ENCODE measurements at places on chromosomes 11 and 22. TPM values are rescaled to one million over a fixed set of nuclear protein-coding genes. Genes with fewer than 3 reads are reported as not detected.

DNA sequence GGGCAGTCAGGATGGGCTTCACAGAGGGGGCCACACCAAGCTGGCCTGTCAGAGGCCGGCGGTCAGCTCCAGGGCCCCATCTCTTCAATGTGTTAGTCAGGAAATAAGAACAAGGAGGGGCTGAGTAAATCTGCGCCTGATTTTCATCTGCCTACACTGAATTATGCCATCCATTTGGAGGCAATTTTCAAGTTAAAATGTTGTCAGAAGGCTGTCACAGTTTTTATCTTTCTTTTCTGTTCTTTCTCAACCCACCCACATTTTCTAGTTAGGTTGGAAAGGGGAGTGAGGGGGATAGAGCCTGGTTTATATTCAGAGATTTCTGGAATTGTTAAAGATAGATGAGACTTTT is 18.8 kb downstream of the ADORA2A start:
- peaks cover 4% of the 10 kb centered on the region for H3K36me3 ChIP-seq
- no peak overlapping the region for H3K27ac ChIP-seq
- H3K4me3 ChIP-seq = no peak overlapping the region
- no peaks in the 10 kb centered on the region for H3K27me3 ChIP-seq
- no peak for DNase-seq

DNA sequence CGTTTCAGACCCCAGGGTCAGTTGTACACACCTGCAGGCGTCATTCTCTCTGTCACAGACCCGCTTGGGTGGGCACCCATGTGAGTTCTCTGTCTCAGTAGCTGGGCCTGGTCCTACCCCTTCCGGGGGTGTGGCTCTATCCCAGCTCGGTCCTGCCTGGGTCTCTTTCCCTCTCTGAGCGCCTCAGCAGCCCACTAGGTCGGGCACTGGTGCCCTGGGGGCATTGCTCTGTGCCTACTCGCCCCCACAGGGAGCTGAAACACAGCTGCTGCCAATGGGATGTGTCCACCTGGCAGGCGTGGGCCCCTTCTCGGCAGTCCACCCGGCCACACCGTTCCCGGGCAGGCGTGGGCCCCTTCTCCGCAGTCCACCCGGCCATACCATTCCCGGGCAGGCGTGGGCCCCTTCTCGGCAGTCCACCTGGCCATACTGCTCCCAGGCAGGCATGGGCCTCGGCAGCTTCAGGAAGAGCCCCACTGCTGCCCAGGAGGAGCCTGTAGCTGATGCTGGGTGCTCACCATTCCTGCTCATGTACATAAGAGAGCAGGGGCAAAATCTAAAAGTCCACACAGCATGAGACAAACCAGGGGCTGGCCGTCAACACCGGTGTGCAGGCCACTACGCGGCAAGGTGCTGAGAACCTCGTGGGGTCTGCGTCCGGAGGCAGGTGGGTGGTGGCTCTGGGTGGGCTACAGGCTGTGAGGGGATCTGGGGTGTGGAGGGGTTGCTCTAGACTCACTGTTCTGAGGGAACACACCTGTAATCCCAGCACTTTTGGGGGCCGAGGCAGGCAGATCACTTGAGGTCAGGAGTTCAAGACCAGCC is 12.3 kb downstream of the MLC1 start:
- no peaks in the 10 kb centered on the region for H3K4me1 ChIP-seq
- no peak overlapping the region for H3K4me3 ChIP-seq
- H3K27ac ChIP-seq = no peak overlapping the region
- DNase-seq = no peak
- no peaks in the 10 kb centered on the region for H3K36me3 ChIP-seq

DNA sequence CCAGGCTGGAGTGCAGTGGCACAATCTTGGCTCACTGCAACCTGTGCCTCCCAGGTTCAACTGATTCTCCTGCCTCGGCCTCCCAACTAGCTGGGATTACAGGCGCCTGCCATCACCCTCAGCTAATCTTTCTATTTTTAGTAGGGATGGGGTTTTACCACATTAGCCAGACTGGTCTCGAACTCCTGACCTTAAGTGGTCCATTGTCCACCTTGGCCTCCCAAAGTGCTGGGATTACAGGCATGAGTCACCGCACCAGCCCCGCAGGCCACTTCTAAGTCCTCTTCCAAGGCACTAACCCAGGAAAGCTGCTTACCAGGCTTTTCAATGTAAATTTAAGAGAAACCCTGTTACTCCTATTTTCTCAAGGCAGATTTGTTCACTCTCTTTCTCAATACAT is 50.4 kb downstream of the DENND5A start:
- H3K4me3 ChIP-seq = no peak overlapping the region
- H3K27me3 ChIP-seq = no peaks in the 10 kb centered on the region
- peak overlapping the region; percentile 50 for H3K27ac ChIP-seq

RAC2 gene
- total RNA-seq = 0.25 TPM

ZP1 gene
- not detected for total RNA-seq

DNA sequence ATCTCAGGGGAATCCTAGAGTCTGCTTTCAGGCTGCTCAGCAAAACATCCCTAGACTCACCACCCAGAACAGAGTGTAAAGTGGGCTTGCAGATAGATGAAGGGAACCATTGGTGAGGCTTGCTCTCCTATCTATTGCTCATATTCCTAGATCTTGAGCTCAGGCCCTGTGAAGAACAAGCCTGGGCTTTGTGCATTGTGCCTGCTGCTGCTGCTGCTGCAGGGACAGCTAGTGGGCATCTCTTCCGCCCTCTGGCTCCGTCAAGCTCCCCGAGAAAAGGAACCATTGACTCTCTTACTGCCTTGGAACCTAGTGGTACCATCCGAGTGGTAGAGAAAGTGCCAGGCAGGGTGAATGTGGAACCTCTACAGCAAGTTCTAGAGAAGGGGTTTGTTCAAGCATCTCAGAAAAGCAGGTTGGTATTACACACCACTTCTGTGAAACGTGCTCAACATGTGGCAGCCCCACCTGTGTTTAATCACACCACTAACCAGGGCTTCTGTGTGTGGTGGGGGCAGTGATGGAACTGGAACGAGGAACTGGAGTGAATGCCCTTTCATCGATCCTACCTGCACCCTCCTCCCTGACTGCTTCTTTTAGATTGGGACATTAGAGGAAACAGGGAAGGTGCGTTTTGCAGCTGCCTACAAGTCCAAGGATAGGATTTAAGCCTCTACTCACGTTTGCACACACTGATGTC is 4.4 kb downstream of the BACE1-AS start:
- no peaks in the 10 kb centered on the region for H3K36me3 ChIP-seq
- no peaks in the 10 kb centered on the region for H3K27me3 ChIP-seq
- H3K27ac ChIP-seq = no peak overlapping the region
- H3K4me1 ChIP-seq = peaks cover 18% of the 10 kb centered on the region
- no peak overlapping the region for H3K4me3 ChIP-seq

DNA sequence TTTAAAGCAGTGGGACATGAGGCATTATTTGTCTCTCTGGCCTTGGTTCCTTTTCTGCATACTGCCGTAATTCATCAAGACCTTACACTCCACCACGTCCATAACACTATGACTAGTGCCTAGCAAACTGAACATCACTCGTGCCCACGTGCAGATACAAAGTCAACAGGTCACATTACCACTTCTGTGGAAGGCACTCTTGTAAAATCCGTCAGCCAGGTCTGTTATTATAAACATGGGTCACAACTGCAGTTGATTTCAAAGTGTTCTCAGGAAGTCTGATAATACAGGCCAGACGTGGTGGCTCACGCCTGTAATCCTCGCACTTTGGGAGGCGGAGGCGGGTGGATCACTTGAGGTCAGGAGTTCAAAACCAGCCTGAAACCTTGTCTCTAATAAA is 14.1 kb downstream of the VSIG10L2 start:
- H3K27me3 ChIP-seq = no peaks in the 10 kb centered on the region
- no peak overlapping the region for H3K27ac ChIP-seq
- H3K36me3 ChIP-seq = no peaks in the 10 kb centered on the region
- no peaks in the 10 kb centered on the region for H3K4me1 ChIP-seq
- no peak for DNase-seq
- no peak overlapping the region for H3K4me3 ChIP-seq

CPT1A gene
- 6.3 TPM for total RNA-seq

PHOX2A gene
- total RNA-seq = not detected

DNA sequence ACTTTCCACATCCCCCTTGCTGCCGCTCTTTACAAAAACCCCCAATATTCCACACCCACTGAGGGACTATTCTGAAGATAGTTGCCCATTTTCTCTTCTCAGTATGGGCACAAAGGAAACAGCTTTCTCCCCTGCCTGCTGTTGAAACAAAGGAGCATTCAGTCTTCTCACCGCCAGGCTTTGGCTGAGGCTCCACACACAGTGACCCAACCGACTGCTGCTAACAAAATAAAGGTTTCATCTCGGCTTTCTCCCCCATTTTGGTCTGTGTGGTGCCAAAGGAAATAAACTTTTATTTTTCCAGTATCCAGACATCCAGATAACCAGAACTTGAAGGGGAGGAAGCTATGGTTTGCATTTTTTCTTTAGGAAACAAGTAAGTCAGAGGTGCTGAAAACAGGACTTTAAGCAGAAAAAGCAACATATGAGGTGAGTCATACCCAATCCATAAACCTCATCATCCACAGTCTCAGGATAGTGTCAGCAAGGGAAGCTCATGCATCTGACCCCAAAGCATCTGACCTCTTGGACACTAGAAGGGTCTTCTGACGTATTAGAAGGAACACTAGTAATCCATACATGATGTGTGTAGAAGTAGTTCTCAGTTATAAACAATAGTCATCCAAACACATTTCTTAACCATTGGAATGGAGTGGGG is 6.4 kb downstream of the CLMP start:
- DNase-seq = no peak
- no peaks in the 10 kb centered on the region for H3K36me3 ChIP-seq
- H3K27ac ChIP-seq = no peak overlapping the region
- peaks cover 19% of the 10 kb centered on the region for H3K4me1 ChIP-seq
- no peak overlapping the region for H3K4me3 ChIP-seq

GRCh38 chr11:7686761-7687160 is 13.5 kb upstream of the CYB5R2 start:
- no peak overlapping the region for H3K4me3 ChIP-seq
- H3K4me1 ChIP-seq = peaks cover 4% of the 10 kb centered on the region
- DNase-seq = no peak
- no peaks in the 10 kb centered on the region for H3K27me3 ChIP-seq
- no peaks in the 10 kb centered on the region for H3K36me3 ChIP-seq
- H3K27ac ChIP-seq = no peak overlapping the region

PRPF19 gene
- total RNA-seq = 180 TPM

DNA sequence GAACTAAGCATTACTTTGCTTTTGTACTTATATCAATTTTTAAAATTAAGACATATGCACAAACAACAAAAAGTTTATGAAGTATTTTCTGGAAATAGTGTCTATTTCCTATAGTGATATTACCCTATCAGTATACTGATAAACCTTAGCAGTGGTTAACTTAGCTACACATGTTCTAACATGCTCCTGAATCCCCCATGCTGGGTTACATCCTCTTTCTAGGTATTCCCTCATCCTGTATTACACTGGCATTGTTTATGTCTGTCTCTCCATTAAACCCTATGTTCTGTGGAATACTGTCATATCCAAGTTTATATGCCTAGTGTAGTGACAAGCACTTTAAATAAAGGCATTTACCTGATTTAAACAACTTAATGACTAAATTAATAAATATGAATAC is 1.8 kb upstream of the FAR1 start:
- H3K4me3 ChIP-seq = no peak overlapping the region
- no peaks in the 10 kb centered on the region for H3K36me3 ChIP-seq
- peaks cover 20% of the 10 kb centered on the region for H3K4me1 ChIP-seq
- no peak overlapping the region for H3K27ac ChIP-seq
- DNase-seq = no peak
- no peaks in the 10 kb centered on the region for H3K27me3 ChIP-seq

DNA sequence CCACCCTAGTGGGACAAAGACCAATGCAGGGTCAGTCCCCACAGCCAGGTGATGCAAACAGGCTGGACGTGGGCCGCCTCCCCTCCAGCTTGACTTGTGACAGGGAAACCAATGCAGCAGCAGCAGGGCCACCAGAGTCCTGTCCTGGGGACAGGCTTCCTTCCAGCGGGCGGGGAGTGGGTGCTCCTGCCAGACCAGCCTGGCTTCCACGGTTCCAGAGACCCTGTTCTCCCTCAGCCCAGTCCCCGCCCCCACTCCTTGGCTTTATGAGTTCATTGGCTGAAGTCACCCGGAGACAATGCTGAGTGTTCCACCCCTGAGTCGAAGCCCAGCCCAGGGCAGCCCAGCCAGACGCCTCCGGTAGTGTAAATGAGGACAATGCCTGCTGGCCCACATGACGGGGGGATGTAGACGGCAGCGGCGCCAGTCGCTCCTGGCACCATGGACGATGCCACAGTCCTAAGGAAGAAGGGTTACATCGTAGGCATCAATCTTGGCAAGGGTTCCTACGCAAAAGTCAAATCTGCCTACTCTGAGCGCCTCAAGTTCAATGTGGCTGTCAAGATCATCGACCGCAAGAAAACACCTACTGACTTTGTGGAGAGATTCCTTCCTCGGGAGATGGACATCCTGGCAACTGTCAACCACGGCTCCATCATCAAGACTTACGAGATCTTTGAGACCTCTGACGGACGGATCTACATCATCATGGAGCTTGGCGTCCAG is at the start of gene TSSK2:
TSS of gene TSSK2 (plus strand) at position 350 of the 726 bp plus-strand sequence. CDS start at position 442, 92 bp downstream.
- DNase-seq = no peak
- no peak within 1 kb of the TSS for H3K27ac ChIP-seq
- no peaks in the 10 kb centered on the region for H3K27me3 ChIP-seq
- H3K4me1 ChIP-seq = no peaks in the 10 kb centered on the region
- peaks cover 2% of the 10 kb centered on the region for H3K36me3 ChIP-seq
- no peak within 1 kb of the TSS for H3K4me3 ChIP-seq

GRCh38 chr11:77081976-77082836 is 15.4 kb downstream of the CAPN5 start:
- H3K27ac ChIP-seq = no peak overlapping the region
- H3K4me3 ChIP-seq = no peak overlapping the region
- H3K36me3 ChIP-seq = no peaks in the 10 kb centered on the region
- peaks cover 8% of the 10 kb centered on the region for H3K4me1 ChIP-seq

LSP1 gene
- total RNA-seq = 1.5 TPM

- H3K36me3 ChIP-seq = no peaks in the 10 kb centered on the region
- H3K27ac ChIP-seq = peak within 1 kb of the TSS; percentile 5
- no peak within 1 kb of the TSS for H3K4me3 ChIP-seq
- DNase-seq = no peak
- H3K4me1 ChIP-seq = peaks cover 38% of the 10 kb centered on the region
Observed at GRCh38 chr11:69013009-69013951, at the start of gene MRGPRF. TSS of gene MRGPRF (minus strand) at chr11:69013246. CDS start at chr11:69009901, 3,345 bp downstream.

CASP1 gene
- 0.86 TPM for total RNA-seq

GRCh38 chr11:15179167-15179566 is 64.4 kb downstream of the INSC start:
- no peaks in the 10 kb centered on the region for H3K27me3 ChIP-seq
- no peaks in the 10 kb centered on the region for H3K4me1 ChIP-seq
- no peak for DNase-seq
- H3K36me3 ChIP-seq = no peaks in the 10 kb centered on the region
- no peak overlapping the region for H3K27ac ChIP-seq
- H3K4me3 ChIP-seq = no peak overlapping the region

- no peak overlapping the region for H3K4me3 ChIP-seq
- no peaks in the 10 kb centered on the region for H3K36me3 ChIP-seq
- no peak for DNase-seq
Observed at GRCh38 chr11:70252844-70253243, 17.6 kb upstream of the PPFIA1 start.

- no peak overlapping the region for H3K27ac ChIP-seq
- H3K36me3 ChIP-seq = no peaks in the 10 kb centered on the region
- H3K4me3 ChIP-seq = no peak overlapping the region
- DNase-seq = no peak
- no peaks in the 10 kb centered on the region for H3K27me3 ChIP-seq
Observed at GRCh38 chr11:72084965-72085364, 4.3 kb downstream of the LRRC51 start.

INS gene
- total RNA-seq = not detected

- H3K36me3 ChIP-seq = peaks cover 3% of the 10 kb centered on the region
- no peaks in the 10 kb centered on the region for H3K27me3 ChIP-seq
- H3K4me3 ChIP-seq = no peak overlapping the region
- peaks cover 8% of the 10 kb centered on the region for H3K4me1 ChIP-seq
- no peak for DNase-seq
Observed at GRCh38 chr11:111733611-111734088, 32.5 kb downstream of the PPP2R1B start.

Measured in Caco-2 (cell line).